Stimulated activated CD4-positive, alpha-beta T cell treated with anti-CD3 and anti-CD28 coated beads, Interleukin-4, amount 100 ng/mL, for 4 hours (primary cell): ENCODE measurements at places on chromosomes 12 and 14.

DNA sequence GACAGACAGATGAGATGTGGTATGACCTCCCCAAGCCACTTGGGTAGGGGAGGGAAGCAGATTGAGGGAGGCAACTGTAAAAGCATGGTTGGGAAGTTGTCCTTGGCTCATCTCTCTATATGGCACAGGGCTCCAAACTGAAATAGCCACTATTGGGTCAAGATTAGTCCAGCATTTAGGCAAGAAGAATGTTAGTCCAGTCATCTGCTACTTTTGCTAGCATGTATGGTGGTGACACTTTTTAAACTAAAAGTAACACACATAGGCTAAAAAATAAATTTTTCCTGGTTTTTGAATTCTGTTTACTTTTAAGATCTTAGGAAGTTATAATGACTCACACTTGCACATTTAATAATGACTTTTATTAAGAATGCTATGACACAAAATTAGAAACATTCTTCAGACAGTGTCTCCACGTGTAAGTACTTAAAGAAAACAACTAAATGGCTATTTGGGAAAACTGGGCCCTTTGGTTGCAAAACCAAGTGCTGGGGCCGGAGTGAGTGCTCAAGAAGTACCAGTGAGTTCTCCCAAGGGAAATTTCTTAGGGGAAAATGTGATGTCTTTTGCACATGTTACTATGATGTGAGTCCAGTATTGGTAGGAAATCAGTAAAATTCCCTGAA is 179.1 kb upstream of the HIF1A start:
- DNase-seq, result no peak

DNA sequence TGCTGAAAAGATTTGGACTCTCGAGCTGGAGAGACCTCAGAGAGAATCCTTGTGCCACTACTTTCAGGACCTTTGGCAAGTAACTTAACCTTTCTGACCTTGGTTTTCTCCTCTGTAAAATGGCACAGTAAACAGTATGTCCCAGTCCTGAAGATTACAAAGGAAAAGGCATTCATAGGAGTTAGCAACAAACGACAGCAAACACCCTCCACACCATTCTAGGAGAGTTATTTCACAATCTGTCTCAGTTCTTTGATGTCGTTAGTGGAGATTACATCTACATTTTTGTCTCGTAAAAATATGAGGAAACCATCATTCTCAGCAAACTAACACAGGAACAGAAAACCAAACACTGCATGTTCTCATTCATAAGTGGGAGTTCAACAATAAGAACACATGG is 205.7 kb downstream of the ITPR2 start:
- no peak for DNase-seq

DNA sequence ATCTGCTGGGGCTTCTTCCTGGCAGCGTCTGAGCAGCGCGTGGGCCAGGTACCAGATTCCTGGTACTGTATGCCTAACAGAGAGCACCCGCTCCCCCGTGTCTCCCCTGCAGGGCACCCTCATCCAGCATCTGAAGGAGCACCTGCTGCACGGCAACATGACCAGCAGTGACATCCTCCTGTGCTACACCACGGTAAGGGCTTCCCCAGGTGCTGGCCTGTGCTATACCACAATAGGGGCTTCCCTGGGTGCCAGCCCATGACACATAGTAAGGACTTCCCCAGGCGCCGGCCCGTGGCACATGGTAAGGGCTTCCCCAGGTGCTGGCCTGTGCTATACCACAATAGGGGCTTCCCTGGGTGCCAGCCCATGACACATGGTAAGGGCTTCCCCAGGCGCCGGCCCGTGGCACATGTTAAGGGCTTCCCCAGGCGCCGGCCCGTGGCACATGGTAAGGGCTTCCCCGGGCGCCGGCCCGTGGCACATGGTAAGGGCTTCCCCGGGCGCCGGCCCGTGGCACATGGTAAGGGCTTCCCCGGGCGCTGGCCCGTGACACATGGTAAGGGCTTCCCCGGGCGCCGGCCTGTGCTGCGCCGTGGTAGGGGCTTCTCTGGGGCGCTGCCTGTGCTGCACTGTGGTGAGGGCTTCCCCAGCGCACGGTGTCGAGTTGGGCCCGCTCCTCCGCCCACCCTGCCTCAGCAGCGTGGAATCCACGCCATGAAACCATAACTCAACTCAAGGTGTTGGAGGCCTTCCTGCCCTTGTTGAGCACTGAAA is 49.3 kb downstream of the AACS start:
- no peak for DNase-seq

DNA sequence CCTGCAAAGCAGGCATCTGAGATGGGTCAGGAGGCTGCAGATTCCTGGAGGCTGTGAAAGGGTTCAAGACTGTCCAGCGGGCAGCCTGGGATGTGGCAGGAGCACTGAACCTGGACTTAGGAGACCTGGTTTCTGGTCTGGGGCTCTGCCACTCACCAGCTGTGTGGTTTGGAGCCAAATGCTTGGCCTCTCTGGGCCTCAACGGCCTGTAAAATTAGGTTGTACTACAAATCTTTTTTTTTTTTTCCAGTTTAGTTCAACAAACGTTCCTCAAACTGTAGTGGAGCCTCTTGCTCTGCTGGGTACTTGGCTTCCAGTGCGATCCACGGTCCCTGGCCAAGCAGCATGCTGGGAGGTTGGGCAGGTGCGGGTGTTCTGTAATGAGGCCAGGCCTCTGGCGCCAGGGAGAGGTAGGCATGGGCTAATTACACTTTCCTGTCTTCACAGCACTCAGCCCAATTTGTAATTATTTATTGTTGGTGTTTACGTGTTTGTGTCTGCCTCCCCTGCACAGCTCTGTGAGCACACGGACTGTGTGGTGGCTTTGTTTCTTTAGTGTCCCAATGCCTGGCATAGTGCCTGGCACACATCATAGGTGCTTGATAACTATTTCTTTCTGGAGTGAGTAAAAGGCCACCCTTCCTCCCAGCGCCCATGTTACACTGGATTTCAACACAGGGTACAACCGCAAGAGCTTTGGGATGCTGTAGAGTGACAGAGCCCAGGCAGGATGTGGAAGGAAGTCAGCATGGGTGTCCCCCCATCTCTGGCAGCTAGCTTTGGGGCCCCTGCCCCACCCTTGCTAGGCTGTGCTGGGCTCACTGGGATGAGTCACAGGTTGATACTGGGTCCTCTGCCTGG is 5.8 kb upstream of the KRT80 start:
- DNase-seq, result no peak

DNA sequence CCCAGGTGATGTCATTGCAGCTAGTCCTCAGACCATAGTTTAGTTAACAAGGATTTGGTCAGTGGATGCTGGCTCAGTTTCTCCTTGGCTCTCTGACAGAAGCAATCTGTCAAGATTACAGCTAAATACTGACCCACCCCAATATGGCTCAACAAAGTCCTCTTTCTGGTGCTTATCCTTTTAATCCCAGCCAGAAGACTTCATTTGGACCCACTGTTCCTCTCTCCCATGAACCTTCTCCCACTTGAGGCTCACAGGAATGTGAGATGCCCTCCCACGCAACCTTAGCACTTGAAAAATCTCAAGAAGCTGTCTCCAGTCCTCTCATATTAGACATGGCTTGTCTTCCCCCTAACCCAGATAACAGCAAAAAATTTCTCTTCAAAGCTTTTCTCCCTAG is 47.7 kb downstream of the C12orf50 start:
- no peak for DNase-seq

- no peak for DNase-seq
These were observed 1036.2 kb upstream of the FLRT2 start for GRCh38 chr14:84493779-84494178.

GRCh38 chr12:69553628-69554248 is 31.5 kb upstream of the CCT2 start:
- no peak for DNase-seq

- no peak for DNase-seq
These were observed 11.5 kb upstream of the PRKAG1 start for GRCh38 chr12:49030119-49030518.

DNA sequence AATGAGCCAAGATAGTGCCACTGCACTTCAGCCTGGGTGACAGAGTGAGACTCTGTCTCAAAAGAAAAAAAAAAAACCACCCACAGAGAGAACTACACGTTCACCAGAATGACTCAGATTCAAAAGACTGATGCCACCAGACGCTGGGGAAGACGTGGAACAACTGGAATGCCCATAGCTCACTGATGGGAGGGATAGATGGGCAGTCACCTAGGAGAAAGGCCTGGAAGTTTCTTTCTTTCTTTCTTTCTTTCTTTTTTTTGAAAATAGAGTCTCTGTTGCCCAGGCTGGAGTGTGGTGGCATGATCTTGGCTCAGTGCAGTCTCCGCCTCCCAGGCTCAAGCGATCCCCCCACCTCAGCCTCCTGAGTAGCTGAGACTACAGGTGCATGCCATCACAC is 10.0 kb upstream of the KLC1 start:
- no peak for DNase-seq
